ENCODE measurements at places on chromosomes 7 and 10. TPM values are rescaled to one million over a fixed set of nuclear protein-coding genes. Genes with fewer than 3 reads are reported as not detected.

DNA sequence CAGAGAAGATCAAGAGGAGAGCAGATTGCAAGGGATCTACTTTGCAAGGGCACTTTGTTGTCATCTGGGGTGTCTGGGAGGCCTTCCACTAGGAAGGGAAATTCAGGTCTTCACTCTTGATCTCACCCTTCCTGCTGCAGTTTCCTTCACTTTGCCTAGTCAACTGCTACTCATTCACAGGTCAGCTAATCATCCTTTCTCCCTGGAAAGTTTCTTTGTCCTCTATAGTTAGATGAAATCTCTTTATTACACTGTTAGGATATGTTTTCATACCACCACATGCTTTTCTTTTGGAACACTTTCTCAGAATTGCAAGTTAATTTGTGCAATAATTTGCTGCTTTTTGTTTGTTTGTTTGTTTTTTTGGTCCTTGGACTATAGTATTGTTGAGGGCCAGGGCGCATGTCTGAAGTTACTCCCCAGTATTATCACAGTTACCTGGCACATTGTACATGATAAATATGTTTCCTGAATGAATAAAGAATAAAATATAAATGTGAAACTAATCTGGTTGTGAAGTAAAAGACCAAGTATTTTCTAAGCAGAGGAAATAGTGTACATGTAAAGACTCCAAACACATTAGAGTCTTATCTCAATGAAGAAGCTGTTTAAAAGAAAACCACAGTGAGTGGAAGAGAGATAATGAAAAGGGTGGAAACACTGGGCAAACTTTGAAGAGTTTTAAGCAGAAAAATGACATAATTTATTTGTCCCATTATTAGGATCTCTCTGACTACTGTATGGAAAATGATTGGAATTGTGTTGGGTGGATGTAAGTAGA is 139.9 kb upstream of the DGKB start:
- no peak for DNase-seq

The TBXAS1 gene
- total RNA-seq, result 4.4 TPM

DNA sequence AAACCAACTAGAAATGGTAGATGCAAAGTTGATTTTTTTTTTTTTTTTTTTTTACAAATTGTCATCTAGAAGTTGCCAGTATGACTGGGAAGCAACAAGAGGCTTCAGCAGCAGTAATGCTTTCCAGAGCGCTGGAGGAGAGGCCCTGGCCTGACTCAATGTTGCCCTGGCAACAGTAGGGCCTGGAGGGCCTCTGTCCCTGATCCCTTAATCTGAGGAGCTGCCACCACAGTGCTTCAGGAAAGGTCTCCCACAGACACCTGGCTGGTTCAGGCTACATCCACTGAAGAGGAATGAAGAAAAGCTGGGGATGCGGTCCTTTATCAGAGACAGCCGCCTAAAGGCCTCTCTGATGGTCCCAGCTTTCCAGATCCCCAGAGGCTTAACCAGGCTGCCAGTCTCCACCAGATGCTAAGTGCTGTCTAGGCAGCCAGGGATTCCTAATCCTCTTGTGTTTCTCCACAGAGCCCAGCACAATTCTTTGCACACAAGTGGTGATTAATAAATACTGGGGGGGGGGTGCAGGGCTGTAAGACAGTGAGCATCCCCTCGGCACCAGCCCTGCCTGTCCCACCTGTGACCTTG is 33.7 kb downstream of the ZNF777 start:
- DNase-seq, result no peak

- DNase-seq, result peak; percentile 32
Measured at GRCh38 chr10:1670541-1671365, 66.6 kb downstream of the ADARB2 start.

GRCh38 chr10:69492091-69492745 is 41.0 kb downstream of the TSPAN15 start:
- no peak for DNase-seq

DNA sequence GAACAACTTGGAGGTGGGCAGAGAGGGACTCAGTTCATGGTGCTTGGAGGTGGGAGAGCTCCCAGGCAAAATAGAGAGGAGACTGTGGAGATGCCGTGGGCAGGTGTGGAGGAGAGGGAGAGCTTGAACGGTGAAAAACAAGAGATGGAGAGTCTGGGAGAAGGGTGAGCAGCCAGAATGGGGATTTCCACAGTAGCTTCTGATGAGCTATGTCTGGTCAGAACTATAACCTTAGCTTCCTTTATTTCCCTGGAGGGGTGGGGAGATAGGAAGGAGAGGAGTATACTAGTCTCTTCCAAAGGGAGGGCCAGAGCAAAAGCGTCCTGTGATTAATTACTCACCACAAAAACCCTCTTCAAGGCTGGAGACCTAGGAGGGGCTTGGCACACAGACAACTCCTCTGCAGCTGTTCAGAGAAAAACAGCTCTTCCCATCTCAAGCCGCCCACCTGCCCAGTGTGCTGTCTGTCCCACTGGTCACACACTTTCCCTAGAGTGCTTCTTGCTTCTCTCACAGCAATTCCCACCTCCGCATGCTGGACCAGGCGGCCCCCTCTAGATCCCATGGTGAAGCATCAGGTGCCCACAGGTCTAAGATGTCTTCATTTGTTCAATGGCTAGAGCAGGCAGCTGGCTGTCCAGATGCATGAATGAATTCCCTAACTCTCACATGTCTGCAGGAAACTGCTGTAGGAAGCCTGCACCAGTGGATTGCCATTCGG is 41.9 kb downstream of the TAS2R41 start:
- DNase-seq, result peak; percentile 21

The C7orf57 gene
- 0.52 TPM for total RNA-seq

DNA sequence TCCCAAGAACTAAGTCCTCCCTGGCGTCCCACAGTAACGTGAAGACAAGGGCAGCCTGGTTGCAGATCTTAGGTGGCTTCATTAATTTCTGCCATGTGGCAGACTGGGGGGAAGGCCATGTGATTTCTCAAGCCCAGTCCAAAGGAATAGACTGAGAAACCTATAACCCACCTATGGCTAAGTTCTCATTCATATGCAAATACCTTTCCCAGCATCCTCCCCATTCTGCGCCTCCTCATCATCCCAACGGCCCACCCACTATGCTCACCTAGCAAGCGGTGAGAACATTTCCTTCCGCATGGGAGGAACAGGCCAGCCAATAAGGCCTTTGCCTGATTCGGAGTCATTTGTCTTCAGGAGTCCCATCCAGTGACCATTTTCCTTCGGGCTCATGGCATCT is 8.2 kb upstream of the CLEC2L start:
- no peak for DNase-seq

The MUC12 gene
- not detected for total RNA-seq

The SYT15 gene
- total RNA-seq, result 0.79 TPM

GRCh38 chr7:136102881-136103280 is 125.7 kb upstream of the MTPN start:
- DNase-seq, result no peak

The SAMD9L gene
- 3.9 TPM for total RNA-seq

The ACHE gene
- total RNA-seq, result 0.30 TPM

DNA sequence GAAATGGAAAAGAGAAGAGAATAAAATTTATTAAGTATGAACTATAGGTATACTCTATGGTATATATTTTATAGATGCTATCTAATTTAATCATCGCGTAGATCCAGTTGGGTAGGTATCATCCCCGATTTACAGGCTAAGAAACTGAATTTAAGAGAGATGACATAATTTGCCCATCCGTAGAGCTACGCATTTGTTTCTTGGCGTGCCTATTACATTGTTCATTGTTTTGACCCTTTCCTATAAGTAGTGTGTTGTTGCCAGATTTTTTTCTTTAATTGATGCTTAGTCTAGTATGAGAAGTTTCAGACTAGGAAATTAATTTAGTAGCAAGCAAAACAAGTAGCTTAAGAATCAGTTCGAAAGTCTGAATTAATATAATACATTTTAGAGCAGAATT is 205.7 kb upstream of the NPSR1 start:
- peak; percentile 2 for DNase-seq

DNA sequence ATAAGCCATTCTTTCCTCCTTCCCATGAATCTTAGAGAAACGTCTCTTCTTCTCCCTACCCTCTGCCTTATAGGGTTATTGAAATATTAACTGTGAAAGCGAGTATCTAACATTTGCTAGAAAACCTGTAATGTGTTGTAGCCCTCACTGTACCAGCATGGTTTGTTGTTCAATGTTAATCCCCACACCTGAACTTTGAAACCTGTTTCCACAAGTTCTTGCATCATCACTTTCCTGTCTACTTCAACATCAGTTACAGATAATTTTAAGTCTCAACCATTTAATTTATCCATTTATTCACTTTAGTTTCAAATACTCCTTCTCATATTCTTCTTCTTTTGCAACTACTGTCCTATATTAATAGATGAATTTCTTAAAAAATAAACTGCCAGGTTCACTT is 148.2 kb downstream of the ETV1 start:
- no peak for DNase-seq

GRCh38 chr7:130996833-130997231 is 262.8 kb upstream of the KLF14 start:
- DNase-seq, result peak; percentile 73

- DNase-seq, result peak; percentile 84
Measured at GRCh38 chr10:90911133-90912051, 9.5 kb downstream of the ANKRD1 start.

- no peak for DNase-seq
Measured at GRCh38 chr10:27022048-27022447, 78.2 kb downstream of the ANKRD26 start.

The ADK gene
- 98.6 TPM for total RNA-seq

DNA sequence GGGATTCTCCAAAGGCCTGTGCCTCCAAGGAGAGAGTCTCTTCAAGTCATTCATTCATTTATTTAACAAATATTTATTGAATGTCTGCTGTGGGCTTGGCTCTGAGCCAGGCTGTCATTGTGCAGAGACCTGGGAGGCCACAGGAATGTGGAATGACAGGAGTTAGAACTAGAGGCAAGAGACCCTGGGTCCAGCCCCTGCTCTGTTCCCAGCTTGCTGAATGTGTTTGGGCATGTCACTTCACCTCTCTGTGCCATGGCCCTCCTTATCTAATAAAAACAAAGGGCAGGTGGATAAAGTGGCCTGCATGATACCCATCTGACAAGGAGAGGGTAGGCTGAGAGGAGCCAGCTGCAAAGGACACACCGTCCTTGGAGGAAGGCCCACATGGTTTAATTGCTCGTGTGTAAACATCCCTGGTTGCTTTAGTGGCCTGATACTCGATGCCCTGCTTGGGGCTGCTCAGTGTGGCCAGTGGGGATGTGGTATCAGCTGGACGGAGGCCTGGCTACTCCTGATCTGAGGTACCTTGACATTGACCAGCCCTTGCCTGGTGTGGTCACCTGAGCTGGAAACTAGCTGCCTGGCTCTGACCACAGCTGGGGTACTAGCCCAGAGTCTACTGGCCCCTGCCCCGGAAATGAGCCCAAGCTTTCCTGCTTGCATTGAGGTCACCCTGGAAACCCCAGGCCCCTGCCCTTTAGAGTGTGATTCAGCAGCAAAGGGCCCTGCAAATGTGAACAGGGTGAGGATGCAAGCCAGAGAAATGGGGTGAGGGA is 116.2 kb downstream of the CDH23 start:
- DNase-seq, result no peak

Measured in MCF 10A (cell line).